HT-29 (cell line): ENCODE measurements at places on chromosomes 12 and 14.

DNA sequence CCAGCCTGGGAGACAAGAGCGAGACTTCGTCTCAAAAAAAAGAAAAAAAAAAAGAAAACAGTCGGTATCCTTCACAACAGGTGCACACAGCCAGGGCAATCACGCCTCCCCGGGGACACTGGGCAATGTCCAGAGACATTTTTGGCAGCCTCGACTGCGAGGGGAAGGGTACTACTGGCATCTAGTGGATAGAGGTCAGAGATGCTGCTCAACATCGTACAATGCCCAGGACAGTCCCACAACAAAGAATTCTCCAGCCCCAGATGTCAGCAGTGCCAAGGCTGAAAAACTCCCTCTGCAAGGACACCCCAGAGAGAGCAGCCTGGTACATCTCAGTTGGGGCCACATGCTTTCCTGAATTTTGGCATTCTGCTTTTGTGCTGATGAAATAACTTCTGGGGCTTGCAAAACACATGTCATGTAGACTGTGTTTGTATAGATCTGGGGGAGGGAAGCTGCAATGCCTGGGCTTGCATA is 21.5 kb downstream of the ALDH2 start:
- peak; percentile 59 for DNase-seq

GRCh38 chr12:94074216-94074979 is 74.0 kb upstream of the PLXNC1 start:
- no peak for DNase-seq

- no peak for DNase-seq
Measured at GRCh38 chr12:93341409-93342049, 36.2 kb upstream of the NUDT4 start.

DNA sequence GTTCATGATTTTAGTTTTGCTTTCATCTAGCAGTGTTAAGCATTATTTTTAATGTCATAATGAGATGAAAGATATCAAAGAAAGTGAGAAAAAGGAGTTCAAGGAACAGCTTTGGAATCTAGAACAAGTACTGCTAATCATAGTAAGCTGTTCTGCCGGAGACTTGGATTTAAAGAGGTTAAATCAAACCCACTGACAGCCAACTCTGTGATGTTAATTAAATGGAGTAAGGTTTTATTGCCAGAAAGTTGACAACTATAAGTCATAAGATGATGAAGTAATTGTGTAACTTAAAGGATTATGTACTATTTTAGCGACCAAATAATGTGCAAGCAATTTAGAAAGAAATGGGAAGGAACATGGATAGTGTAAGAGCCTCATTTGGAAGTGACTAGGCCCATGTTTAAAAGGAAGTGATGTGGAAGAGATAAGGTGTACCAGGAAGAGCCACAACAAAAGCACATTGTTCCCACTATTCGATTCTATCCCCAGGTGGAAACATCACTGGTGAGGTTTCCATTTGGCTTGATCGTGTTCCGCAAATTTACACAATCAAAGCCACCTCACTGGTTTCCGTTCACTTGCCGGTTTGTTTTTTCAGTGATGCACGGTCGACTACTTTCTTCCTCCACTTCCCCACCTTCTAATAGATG is 388.5 kb downstream of the PAWR start:
- peak; percentile 68 for DNase-seq

- no peak for DNase-seq
Measured at GRCh38 chr12:116497051-116497591, 62.1 kb upstream of the MAP1LC3B2 start.

- no peak for DNase-seq
Measured at GRCh38 chr12:110585231-110585799, 2.2 kb upstream of the PPTC7 start.

DNA sequence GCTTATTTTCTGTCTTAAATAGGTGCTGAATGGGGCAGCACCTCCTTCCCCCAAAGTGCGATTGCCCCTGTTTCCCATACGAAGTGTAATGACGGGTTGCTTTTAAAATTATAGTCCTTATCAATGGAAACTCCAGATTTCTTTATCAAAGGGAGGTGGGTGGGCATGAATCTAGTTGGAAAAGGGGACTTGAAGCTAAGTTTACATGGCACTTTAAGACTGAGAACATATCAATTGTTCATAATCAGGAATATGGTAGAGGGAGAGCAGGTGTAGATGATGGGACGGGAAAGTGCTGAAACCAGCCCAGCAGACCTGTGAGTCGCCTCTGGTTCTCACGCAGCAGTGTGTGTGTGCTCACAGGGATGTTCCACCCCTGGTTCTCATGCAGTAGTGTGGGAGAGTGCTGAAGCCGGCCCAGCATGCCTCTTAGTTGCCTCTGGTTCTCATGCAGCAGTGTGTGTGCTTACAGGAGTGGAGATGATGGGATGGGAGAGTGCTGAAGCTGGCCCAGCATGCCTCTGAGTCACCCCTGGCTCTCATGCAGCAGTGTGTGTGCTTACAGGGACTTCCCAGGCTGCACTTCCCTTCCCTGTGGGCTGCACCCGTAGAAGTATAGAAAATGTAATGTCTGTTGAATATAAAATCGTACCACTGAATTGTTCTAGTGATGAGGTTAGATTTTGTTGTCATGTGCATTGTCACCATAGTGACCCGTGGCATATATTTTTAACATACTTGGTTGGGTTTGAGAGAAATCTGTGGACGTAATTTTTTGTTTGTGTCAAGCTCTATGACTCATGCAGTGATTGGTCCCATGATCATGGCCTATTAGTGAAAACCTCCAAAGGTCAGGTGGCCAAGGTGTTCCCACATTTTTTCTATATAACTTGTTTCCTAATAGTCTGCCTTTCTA is 51.6 kb downstream of the GPATCH2L start:
- no peak for DNase-seq

- DNase-seq: no peak
Measured at GRCh38 chr14:22485178-22485577, 103.8 kb downstream of the DAD1 start.

- DNase-seq: no peak
Measured at GRCh38 chr14:43085819-43086218, 1421.3 kb downstream of the FSCB start.

GRCh38 chr12:116314477-116314876 is 37.0 kb upstream of the MED13L start:
- no peak for DNase-seq

GRCh38 chr14:53473480-53473879 is 320.4 kb upstream of the DDHD1 start:
- no peak for DNase-seq

GRCh38 chr14:68146818-68147217 is 327.2 kb downstream of the RAD51B start:
- DNase-seq: peak; percentile 42

DNA sequence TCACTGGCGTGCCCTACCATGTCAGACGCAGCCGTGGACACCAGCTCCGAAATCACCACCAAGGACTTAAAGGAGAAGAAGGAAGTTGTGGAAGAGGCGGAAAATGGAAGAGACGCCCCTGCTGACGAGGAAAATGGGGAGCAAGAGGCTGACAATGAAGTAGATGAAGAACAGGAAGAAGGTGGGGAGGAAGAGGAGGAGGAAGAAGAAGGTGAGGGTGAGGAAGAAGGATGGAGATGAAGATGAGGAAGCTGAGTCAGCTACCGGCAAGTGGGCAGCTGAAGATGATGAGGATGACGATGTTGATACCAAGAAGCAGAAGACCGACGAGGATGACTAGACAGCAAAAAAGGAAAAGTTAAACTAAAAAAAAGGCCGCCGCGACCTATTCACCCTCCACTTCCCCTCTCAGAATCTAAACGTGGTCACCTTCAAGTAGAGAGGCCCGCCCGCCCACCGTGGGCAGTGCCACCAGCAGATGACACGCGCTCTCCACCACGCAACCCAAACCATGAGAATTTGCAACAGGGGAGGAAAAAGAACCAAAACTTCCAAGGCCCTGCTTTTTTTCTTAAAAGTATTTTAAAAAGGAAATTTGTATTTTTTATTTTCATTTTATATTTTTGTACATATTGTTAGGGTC is 13.2 kb downstream of the TRIP11 start:
- DNase-seq: no peak

DNA sequence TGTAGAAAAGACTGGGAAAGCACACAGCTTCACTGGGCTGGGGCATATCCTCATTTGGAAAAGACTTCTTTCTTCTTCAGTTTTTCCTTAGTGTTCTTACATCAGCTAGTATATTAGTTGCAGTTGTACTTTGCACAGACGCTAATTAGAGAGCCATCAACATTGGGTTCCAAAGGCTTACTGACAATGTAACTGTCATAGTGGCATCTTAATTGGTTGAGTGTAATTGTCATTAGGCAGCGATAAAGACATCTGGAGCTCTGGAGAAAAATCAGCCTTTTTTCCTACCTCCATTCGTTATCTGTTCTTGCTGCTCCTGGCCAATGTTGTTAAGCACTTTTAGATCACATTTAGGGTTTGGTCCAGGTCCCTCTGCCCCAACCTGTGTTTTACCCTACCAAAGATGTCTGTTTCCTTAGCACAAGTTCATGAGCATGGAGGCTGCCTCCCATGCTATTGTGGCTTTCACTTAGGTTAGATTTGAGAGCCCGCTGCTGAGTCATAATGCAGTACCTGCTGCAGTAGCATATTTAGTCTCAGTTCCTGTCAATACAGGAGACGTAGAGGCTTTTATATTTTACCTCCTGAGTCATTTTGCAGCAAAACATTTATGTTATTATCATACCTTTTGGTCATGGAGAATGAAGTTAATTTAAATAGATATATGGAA is 49.2 kb downstream of the FBXW8 start:
- no peak for DNase-seq

DNA sequence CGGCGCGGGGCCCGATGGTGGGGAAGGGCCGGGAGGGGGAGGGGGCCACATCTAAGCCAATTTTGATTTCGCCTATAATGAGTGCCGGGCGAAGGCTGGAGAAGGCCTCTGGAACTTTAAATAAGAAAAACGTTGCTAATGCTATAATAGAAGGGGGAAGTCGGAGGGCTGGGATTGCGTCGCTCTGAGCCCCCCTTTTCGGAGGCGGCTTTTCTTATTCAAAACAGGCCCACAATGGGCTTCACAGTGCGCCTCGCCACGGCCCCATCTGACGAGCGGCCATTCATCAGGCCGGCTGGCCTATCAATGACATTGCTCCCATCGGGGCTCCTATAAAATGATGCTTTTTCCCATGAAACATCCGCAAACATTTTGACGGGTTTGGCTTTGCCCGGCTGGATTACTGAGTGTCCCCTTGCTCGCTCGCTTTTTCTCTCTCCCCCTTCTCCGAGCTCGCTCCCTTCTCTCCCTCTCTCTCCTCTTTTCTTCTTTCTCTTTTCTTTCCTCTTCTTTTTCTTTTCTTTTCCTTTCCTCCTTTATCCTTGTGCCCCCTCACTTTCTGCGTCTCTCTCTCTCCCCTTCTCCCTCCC is at the start of gene RFX4:
Gene RFX4 (plus strand): TSS at position 364 of the 590 bp plus-strand sequence. CDS start 317 bp downstream, outside the sequence.
- no peak for DNase-seq

- DNase-seq: no peak
Measured at GRCh38 chr12:109777544-109777943, 55.7 kb downstream of the TRPV4 start.

DNA sequence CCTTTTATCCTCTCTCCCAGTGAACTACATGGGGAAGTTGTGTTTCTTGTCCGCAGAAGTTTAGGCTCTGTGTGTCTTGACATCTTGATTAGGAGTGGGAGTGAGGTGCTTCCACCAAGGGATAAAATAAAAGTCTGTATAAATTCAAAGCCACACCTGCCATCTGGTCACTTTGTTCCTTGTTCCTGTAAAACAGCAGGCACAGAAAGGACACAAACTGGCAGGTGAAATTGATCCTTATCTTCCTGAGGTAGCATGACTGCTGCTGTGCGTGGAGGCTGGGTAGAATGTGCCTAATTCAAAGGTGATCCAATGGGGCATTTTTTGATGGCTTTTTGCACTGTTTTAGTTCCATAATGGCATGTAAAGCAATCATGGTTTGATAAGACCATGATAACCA is 104.3 kb upstream of the KITLG start:
- peak; percentile 42 for DNase-seq

- no peak for DNase-seq
Measured at GRCh38 chr12:57603815-57604453, 690 bp upstream of the DTX3 start.

DNA sequence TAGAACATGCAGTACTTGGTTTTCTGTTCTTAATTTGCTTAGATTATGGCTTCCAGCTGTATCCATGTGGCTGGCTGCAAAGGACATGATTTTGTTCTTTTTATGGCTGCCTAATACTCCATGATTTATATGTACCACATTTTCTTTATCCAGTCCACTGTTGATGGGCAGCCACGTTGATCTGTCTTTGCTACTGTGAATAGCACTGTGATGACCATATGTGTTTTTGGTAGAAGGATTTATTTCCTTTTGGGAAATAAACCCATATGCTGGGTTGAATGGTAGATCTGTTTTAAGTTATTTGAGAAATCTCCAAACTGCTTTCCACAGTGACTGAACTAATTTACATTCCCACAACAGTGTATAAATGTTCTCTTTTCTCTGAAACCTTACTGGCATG is 86.2 kb upstream of the FERMT2 start:
- DNase-seq: no peak

GRCh38 chr14:64935508-64935907 is 7.0 kb downstream of the GPX2 start:
- DNase-seq: no peak

DNA sequence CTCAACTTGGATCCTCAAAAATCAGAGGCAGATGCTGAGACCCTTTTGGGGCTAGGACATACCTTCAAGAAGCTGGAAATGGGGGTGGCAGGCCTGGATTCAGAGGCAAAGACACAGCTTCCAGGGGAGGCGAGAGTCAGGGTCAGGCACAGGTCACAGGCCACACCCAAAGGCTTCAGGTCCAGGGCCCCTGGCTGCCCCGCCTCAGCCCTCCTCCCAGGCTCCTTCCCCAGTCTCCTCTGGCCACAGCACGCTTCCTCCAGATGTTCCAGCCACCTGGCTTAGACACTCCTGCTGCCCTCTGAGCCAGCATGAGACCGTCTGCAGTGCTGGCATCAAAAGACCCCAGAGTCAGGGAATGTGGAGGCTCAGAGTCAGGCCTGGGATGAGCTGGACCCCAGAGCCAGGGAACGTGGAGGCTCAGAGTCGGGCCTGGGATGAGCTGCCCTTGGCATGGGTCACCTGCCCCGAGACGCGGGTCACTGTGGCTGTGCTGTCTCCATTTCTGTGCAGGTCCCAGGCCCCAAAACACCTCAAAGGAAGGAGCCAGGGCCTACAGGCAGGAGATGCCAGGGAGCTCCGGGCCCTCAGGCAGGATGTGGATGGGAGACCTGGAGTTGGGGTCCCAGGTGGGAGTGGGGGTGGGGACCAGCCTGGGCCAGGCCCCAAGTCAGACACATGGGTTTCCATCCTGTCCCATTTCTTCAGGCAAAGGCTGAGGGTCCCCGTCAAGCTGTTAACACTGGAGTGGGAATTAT is 58.9 kb downstream of the DIO3 start:
- no peak for DNase-seq
